ENCODE measurements at places on chromosomes 1 and 21.

DNA sequence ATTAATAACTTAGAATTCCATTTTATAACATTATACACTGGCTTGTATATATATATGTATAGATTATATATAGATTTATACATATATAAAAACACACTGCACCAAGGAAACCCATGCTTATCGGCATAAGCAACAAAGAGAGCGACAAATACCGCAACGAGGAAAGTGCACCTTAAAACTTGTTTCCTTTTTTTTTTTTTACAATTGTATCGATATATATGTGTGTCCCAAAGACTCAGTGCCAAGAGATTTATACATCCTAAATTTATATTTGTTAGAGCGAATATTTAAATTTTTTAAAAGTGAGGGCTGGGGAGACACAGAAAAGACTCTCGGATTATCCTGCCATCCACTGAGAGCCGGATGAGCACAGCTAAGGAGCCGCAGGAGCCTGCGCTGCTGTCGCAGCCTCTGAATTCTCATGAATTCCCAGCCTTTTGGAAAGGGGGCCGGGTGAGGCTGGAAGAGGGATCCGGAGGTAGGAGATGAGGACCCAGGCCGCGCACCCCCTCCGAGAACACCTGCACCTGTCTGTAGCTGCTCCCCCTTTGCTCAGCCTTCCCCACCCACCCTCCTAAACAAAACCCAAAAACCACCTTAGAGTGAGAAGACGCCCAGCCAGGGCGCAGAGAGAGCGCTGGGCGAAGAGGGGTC is 5.2 kb downstream of the DMRTA2 start:
- no peaks in the 10 kb centered on the region for H3K27me3 ChIP-seq
- H3K4me3 ChIP-seq = no peak overlapping the region
- no peaks in the 10 kb centered on the region for H3K4me1 ChIP-seq
- H3K36me3 ChIP-seq = no peaks in the 10 kb centered on the region

DNA sequence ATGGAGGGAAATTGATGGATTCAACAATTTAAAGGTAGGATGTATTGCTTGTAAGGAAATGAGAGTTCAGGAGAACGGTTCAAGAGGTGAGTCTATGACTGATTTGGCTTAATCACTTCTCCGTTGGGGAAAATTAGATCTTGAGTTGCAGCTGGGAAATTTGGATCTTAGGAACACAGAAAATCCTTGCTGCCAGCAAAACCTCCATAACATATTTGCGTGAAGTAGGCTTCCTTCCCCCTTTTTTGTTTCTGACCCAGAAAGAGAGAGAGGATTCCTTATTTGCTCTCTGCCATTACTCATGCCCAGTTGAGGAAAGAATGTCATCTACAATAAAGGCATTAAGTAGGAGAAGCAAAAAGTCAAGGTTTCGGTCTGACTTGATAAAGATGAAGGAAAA is 73.5 kb upstream of the PDC start:
- no peak overlapping the region for H3K27ac ChIP-seq
- no peaks in the 10 kb centered on the region for H3K4me1 ChIP-seq
- no peaks in the 10 kb centered on the region for H3K27me3 ChIP-seq

DNA sequence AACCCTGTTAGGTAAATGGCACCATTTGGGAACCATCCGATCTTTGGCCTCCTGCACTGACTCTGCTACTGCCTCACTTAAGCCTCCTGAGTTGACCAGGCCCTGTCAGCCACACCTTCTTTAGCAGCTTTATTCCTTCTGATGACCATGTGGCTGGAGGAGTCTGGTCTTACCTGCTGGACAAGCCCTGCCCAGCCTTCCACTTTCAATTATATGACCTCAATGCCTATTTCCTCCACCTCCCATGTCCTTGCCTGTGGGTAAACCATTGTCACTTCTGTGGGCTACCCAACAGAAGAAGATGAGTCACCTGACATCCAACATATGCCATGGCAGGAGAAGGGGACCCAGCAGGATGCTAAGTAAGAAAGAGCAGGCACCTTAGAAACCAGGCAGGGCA is 393.8 kb downstream of the NTNG1 start:
- no peaks in the 10 kb centered on the region for H3K36me3 ChIP-seq
- no peak overlapping the region for H3K27ac ChIP-seq
- H3K4me3 ChIP-seq = no peak overlapping the region
- no peak for DNase-seq

GRCh38 chr1:216055004-216055403 is 368.2 kb downstream of the USH2A start:
- H3K27ac ChIP-seq = no peak overlapping the region
- no peak overlapping the region for H3K4me3 ChIP-seq
- H3K36me3 ChIP-seq = no peaks in the 10 kb centered on the region

GRCh38 chr1:5351366-5351765 is 640.9 kb downstream of the NPHP4 start:
- H3K27me3 ChIP-seq = no peaks in the 10 kb centered on the region
- H3K36me3 ChIP-seq = no peaks in the 10 kb centered on the region
- no peaks in the 10 kb centered on the region for H3K4me1 ChIP-seq

DNA sequence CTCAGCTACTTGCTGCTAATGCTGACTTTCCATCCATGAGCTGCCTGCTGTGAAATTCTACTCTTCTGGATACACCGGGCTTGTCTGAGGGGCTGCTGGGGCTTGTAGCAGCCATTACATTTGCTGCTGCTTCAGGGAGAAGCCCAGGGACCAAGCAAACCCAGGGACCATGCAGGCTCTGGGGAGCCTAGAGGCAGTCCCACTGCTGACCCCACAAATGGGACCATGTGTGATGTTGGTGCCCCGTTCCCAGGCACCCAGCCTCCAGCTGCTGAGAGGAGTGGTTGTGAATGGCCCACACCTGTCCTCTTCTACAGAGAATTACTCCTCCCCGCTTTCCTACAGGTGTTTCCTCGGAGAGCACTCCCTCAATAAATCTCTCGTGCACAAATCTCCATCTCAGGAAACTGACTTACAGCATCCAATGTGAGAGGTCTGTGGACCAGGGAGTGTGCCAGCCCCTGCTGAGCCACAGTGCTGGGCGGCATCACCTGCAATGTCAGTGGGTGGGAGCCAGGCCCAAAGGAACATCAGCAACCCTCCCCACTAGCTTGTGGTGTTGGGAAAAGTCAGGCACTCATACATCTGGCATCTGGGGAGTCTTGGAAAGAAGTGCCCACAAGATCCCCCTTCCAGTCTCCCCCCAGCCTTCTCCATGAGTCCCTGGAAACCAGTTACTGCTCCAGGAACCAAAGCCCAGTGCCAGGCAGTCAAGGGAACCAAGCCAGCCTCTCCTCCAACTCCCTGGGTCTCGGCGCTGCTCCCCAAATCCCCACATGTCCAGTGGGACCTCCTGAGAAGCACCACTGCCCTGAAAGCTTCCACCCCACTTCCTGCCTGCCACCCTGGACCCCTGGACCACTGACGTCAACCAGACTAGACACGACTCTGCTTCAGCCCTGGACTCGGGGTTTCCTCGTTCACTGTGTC is 65.1 kb downstream of the TCP10L start:
- DNase-seq = no peak
- no peaks in the 10 kb centered on the region for H3K36me3 ChIP-seq
- no peaks in the 10 kb centered on the region for H3K4me1 ChIP-seq
- no peak overlapping the region for H3K4me3 ChIP-seq

GRCh38 chr1:47843781-47844557 is 153.2 kb downstream of the TRABD2B start:
- DNase-seq = no peak
- H3K4me3 ChIP-seq = no peak overlapping the region
- H3K27ac ChIP-seq = no peak overlapping the region
- no peaks in the 10 kb centered on the region for H3K4me1 ChIP-seq
- no peaks in the 10 kb centered on the region for H3K27me3 ChIP-seq

DNA sequence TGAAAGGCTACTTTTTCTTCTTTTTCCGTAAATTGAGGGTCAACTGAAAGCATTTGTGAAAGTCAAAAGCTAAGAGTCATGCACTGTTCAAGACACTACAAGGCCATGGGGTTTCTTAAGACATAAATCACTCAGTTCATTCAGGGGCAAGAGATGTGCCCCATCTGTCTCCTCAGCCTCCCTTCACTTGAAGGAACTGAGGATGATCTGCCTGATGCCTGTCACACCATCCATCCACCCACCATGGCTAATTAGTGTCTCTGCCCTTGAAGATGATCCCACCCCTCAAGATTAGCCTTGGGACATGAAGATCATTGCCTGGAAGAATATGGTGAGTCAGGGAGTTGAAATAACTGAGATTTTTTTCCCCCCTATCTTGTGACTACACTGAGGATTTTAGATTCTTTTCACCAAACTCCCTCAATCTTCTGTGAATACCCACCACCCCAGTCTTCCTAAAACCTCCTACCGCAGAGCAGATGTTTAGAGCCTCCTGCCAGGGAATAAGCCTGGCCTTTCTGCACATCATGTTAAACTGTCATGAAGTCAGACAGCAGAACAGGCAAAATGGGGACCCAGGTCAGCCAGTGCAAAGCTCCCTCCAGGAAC is 88.6 kb upstream of the LMO4 start:
- H3K36me3 ChIP-seq = no peaks in the 10 kb centered on the region
- H3K27ac ChIP-seq = no peak overlapping the region
- no peak overlapping the region for H3K4me3 ChIP-seq
- DNase-seq = no peak
- H3K4me1 ChIP-seq = no peaks in the 10 kb centered on the region
- no peaks in the 10 kb centered on the region for H3K27me3 ChIP-seq

DNA sequence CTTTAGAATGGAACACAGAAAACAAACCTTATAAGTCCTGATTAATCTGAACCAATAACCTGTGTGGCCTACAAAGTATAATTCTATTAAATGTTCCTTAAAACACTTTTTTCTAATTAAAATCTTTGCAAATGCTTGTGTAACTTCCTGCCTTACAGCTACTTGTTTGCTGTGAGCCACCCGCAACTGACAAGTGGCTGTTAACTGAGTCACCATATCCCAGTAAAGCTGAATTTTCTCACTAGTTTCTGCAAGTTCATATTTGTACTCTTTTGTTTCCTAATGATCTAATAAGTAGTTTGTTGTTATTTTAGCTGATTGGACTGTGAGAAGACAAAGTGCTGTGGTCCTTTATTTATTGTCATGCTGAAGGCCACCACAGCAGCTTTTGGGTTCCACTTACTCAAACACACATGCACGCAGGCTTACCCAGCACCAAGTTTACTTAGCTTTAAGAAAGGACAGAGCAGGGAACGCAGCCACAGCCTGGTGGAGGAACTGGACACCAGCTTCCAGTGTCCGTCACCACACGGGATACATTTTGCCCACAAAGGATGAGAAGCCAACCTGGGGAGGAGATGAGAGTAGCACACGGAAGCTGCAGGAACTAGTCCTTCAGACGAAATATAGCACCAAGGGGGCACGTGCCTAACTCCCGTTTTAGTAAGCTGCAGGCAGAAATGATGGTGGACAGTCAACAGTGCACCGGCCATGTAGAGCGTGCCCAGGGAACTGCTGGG is 47.8 kb downstream of the LCA5L start:
- no peaks in the 10 kb centered on the region for H3K4me1 ChIP-seq
- DNase-seq = no peak
- H3K4me3 ChIP-seq = no peak overlapping the region
- no peaks in the 10 kb centered on the region for H3K27me3 ChIP-seq

DNA sequence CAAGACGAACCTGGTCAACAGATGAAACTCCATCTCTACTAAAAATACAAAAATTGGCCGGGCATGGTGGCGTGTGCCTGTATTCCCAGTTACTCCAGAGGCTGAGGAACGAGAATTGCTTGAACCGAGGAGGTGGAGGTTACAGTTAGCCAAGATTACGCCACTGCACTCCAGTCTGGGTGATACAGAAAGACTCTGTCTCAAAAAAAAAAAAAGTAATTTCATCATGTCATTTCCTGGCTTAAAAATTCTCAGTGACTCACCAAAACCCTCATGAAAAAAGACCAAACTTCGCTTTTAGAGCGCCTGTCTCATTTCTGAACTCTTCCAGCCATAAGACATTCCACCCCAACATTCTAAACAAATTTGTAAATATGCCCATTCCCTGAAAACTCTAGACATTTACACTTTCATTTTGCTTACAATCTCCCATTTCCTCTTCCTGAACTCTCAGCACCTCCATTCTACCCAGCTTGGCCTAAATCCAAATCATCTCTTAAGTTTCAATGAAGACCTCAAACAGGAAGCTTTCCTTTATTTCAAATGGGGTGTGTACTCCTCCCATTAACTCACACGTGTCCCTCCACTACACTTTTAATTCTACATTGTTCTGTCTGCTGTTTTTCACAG is 50.5 kb upstream of the PRRC2C start:
- H3K27ac ChIP-seq = no peak overlapping the region
- H3K4me3 ChIP-seq = no peak overlapping the region
- H3K27me3 ChIP-seq = no peaks in the 10 kb centered on the region
- DNase-seq = no peak
- no peaks in the 10 kb centered on the region for H3K4me1 ChIP-seq

GRCh38 chr1:227788271-227789083 is 27.0 kb upstream of the PRSS38 start:
- no peaks in the 10 kb centered on the region for H3K36me3 ChIP-seq
- no peaks in the 10 kb centered on the region for H3K27me3 ChIP-seq
- H3K4me1 ChIP-seq = peaks cover 17% of the 10 kb centered on the region
- H3K27ac ChIP-seq = no peak overlapping the region
- peak overlapping the region; percentile 70 for H3K4me3 ChIP-seq

DNA sequence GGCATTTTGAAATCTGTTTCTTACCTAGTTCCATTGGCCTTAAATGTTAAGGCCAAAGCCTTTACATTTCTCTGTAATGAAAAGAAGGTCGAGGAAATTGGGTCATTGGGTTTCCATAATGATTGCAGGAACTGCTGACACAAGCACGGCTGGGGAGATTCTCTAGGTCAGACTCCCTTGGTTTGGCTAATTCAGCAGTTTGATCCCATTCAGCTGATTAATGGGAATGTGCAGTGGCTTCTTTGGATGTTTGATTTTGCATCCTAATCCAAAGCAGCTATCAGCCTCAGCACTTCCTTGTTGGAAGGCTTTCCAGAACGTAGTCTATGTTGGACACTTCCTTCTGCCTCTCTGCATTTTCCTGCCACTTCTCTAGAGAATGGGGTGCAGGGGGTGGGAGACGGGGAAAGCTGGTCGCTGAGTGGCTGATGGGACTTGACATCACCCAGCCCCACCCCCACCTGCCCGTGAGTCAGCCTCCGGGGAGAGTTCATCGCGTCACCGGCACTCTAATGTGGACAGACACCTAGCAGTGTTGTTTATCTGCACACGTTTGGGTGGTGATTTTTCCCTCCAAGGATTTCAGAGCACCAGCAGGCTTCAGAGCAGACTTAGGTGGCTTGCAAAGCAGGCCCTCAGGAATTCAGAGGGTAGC is 5.4 kb downstream of the PSEN2 start:
- H3K27ac ChIP-seq = no peak overlapping the region
- no peaks in the 10 kb centered on the region for H3K27me3 ChIP-seq
- no peaks in the 10 kb centered on the region for H3K36me3 ChIP-seq
- H3K4me1 ChIP-seq = no peaks in the 10 kb centered on the region
- H3K4me3 ChIP-seq = no peak overlapping the region
- DNase-seq = no peak

All from Caco-2 (cell line).